Fibroblast of pulmonary artery (primary cell): ENCODE measurements at places on chromosomes 11 and 22.
A peak's percentile ranks its signal among the peaks of the same experiment; 100 is the strongest.

- peak; percentile 83 for DNase-seq
Observed at GRCh38 chr11:26741036-26741435, 19.2 kb upstream of the SLC5A12 start.

DNA sequence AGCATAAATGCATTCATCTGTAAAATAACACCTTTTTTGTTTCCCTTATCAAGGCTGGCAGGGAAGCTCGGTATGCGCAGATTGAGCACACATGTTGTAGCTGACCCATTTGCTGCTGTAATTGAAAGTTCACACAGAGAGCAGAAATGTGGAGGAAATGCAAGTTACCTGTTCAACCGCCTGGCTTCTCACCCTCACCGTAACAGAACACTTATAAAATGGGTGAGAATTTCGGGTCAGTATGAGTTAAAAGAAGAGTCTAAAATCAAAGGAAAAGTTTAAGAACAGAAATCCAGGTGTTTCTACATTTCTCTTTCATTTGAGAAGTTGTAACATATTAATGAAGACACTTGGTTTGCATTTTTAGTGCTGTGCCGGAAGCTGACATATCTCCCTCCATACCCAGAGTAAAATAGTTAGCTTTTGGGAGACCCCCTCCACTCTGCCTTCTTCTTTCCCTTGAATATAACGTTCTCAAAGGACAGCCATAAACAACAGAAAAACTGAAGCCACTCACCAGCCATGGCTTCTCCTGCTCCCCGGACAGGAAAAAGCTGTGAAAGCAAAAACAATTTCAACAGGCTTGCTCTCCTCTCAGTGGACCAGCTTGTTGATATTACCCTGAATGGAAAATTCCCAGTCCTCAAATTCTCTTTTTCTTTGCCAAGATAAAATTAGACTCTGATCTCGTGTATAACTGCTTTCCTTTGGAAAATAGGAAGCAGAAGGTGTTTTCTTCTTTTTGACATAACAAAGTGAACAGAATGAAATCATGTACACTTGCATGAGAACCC is at the start of gene CASP12:
TSS of gene CASP12 (minus strand) at position 570 of the 794 bp plus-strand sequence.
- DNase-seq, result peak; percentile 27

DNA sequence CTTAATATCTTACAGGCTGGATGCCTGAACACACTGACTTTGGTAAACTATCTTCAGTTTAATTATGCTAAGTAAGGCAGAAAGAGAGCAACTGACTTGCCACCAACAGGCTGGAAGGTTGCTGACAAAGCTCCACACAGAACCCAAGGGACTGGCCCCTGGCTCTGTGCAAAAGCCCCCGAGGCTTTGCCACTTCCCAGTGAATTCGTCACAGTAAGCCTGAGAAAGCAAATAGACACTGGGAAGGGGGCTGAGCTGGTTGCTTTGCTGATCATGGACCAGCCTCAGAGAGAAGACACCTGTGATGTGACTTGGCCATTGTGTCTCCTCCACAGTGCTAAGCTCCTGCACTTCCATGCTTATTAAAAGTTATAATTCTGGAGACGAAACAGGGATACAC is 91.7 kb downstream of the BLID start:
- no peak for DNase-seq

GRCh38 chr11:45847911-45848316 is 639 bp downstream of the CRY2 start:
- DNase-seq, result peak; percentile 64

DNA sequence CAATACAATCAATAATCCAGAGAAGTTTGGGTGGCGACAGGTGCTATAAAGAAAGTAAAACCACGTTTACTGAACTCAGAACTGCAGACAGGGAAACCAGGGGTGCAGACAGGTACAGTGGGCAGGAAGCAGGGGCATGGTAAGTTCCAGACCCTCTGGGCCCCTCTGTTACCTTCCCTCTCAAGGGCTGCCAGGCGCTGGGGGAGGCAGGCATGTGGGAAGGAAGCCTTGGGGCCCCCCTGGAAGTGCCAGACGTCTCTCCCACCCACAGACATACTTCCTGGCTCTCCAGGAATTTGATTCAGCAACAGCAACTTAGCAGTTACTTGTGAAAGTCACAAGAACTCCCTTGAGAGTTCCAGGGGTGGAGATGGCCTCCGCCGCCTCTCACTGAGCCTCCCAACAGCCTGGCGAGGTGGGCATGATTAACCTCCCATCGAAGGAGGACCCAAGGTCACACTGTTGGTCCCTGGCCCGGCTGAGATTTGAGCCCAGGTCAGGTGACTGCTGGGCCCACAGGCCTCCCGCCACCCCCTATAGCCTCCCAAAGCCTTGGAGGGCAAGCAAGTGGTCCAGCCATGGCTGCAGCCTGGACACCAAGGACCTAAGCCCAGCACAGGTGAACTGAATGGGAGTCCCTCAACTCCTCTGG is 14.1 kb upstream of the TSKU start:
- DNase-seq, result peak; percentile 43

- DNase-seq, result no peak
Observed at GRCh38 chr11:44992181-44992582, 41.5 kb upstream of the TP53I11 start.

DNA sequence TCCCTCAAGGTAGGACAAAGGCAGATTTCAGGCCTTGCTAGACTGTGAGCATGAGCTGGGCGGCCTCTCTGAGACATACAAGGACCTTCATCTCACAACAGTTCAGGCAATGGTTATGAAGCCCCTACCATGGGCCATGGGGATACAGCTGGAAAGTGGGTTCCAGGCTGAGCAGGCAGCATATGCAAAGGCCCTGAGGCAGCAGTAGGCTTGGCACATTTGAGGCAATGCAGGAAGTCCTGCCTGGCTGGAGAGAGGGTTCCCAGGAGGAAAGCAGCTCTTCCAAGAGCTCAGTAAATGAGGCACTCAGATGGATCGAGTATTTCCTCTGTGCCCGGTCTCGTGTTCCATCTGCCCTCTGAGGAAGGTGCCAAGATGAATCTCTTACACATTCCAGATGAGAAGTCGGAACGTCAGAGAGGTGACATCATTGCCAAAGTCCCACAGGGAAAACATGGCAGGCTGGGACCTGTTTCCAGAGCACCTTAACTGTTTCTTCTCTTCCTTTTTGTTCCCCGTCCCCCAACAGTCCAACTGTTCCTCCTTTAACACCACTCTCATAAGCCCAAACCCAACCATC is 388.6 kb downstream of the MN1 start:
- DNase-seq, result no peak

DNA sequence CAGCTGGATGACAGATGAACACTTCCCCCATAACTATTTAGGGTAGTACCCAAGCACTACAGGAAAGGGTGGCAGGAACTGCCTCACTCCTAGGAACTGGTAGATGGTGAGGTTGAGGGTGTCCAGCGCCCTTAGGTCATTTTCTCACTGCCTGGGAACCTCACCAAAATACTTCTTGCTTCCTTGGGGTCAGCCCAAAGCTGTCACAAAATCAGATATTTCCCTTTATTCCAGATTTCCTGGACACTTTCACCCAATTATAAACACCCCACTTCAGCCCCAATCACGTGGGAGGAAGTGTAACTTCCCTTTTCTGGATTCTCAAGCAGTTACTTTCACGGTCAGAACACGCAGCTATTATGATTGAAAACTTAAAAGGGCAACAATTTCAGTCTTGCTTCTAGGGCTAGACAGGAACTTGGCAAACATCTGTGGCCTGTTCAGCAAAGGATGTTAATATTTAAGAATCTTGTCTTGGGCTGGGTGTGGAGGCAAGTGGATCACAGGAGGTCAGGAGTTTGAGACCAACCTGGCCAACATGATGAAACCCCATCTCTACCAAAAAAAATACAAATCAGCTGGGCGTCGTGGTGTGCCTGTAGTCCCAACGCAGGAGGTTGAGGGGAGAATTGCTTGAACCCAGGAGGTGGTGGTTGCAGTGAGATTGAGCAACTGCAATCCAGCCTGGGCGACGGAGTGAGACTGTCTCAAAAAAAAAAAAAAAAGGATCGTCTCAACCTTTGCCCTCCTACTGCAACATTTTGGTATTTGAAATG is 4.0 kb downstream of the FTH1 start:
- DNase-seq, result peak; percentile 90

- no peak for DNase-seq
Observed at GRCh38 chr22:50041361-50042065, 16.6 kb downstream of the TTLL8 start.

DNA sequence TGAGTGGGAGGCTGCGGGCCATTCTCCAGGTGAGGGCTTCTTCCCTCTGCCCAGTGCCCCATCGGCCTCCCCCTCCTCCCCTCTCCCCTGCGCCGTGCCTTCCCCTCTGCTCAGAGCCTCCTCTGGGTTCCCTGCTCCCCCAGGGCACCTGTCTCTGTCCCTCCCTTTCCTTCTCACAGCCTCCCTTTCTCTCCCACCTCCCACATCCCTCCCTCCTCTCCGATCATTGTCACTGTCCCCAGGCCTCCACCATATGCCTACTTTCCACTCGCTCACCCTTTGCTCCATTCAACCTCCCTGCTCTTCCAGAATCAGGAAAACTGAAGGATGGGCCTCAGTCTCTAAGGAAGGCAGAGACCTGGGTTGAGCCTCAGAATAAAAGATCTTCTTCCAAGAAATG is 9.9 kb upstream of the APOBEC3H start:
- DNase-seq, result no peak

GRCh38 chr22:43571181-43571580 is 159.4 kb downstream of the MPPED1 start:
- no peak for DNase-seq

DNA sequence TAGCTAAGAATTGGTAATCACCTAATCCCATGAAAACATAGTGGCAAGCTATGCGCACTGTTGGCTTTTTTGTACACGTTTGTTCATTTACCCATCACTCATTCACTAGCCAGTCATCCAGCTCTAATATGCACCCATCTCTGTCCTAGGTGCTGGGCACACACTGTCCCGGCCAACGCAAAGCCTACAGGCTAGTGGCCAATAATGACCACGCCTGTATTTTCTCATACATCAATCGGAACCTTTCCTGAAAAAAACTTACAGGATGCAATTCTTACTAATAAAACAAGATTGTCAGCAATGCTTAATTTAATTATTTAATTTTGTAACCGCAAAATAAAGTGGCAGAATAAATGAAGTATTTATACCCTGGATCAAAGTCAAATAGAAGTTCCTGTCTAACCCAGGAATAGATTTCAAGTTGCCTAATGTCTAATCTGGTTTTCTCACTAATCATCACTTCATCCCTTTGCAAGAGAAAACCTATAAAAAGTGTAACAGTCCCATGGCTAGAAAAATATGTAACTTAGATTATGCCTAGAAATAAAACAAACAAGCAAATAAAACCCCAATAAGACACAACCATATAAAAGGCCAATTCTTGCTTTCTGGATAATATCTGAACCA is 143.3 kb upstream of the BLID start:
- DNase-seq, result no peak

- no peak for DNase-seq
Observed at GRCh38 chr11:94469416-94469815, 24.2 kb downstream of the MRE11 start.

- peak; percentile 24 for DNase-seq
Observed at GRCh38 chr11:18457450-18457849, 1.8 kb downstream of the LDHAL6A start.

DNA sequence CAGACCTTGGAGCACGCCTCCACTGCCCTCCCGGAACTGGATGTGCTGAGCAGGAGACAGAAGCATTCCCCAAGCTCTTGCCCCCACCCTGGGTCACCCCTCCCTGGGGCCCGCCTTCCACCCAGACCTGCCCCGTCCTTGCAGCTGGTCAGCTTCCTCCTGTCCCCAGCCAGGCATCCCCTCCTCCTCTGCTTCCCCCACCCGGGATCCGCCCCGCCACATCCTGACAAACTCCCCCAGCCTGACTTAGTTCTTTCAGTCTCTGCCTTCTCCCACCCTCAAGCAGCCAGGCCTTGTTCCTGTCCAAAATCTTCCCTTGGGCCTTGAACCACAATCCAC is 1.1 kb upstream of the PLXNB2 start:
- DNase-seq, result peak; percentile 88

DNA sequence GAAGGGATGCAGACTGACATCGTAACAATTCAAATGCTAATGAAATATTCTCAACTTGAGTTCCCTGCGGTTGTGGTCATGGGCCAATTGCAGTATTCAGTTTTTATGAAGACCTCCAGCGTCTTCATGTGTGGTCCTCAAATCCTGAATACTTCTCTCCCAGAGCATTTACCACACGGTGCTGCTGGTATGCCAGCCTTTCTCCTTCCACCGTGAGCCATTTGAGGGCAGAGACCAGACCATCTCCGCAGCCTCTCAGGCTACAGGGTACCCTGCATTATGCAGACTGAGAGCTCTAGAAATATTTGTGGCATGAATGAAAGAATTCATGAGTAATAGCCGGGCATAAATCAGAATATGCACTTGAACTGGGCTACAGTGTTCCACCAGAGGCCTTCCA is 289.7 kb downstream of the ST3GAL4 start:
- DNase-seq, result no peak

DNA sequence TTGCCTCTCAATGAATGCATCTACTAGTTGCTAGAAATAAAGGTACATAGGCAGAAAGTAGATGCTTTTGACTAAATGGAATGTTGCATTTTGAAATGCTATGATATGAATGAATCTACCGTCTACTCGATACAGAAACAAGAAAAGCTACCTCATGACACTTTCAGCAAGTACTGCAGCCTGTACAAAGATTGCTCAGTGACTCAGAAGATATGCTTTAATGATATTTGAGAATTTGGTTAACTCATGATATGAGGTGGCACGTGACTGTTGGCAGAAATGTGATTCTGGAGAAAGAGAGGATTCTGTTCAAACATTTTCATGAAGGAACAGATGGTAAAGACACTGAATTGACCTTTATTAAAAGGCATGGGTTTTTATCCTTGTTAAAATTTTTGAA is 76.0 kb downstream of the HSD17B12 start:
- peak; percentile 31 for DNase-seq

- DNase-seq, result no peak
Observed at GRCh38 chr11:86363424-86363823, 11.3 kb upstream of the CCDC81 start.
